ENCODE measurements at places on chromosomes 3 and 15. TPM values are rescaled to one million over a fixed set of nuclear protein-coding genes. Genes with fewer than 3 reads are reported as not detected.

Gene CAV3
- not detected for total RNA-seq

Gene NRROS
- 23.6 TPM for total RNA-seq

Gene GP9
- not detected for total RNA-seq

Gene KY
- not detected for total RNA-seq

Gene CX3CR1
- total RNA-seq: 0.51 TPM

Gene KBTBD8
- 26.4 TPM for total RNA-seq
